Brain (organoid and tissue), 16 donors: ENCODE measurements at places on chromosomes 1 and 21. TPM values are rescaled to one million over a fixed set of nuclear protein-coding genes. Genes with fewer than 3 reads are reported as not detected.

Gene HRNR
- not detected for polyA plus RNA-seq

- DNase-seq = no peak
These were observed 10.8 kb downstream of the COL9A2 start for GRCh38 chr1:40306296-40306695.

- DNase-seq = peak; percentile 58
These were observed 120.0 kb upstream of the RRP15 start for GRCh38 chr1:218164930-218165700.

DNA sequence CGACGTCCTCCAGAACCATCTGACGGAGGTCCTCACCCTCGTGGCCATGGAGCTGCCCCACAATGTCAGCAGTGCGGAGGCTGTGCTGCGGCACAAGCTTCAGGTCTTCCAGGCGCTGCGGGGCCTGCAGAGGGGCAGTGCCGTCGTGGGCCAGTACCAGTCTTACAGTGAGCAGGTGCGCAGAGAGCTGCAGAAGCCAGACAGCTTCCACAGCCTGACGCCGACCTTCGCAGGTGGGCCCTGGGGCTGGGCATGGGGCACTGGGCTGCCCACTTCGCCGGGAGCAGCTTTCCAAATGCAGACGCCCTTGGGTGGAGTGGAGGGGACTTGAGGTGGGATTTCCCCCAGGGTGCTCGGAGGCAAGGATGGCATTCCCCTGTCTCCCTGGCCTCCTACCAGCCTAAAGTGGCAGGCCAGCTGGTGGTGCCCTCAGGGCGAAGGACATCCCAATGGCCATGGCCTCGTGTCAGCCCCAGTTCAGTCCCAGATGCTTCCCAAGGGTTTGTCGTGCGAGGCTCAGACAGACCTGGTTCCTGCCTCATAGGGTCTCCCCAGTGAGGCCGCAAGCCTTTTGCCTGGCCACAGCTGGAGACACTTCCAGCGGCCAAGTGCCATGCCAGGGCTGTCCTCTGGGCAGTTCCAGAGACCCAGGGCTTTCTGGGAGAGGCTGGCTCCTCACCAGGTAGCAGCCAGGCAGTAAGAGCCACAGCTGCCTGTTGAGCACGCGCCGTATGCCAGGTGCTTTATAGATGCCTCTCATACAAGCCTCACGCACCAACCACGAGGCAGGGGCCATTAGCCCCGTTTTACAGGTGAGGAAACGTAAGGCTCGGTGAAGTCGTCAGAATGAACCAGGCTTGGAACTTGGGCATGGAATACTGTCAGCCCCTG lies 27.8 kb downstream of the H6PD start:
- no peak for DNase-seq

- peak; percentile 84 for DNase-seq
These were observed 113.5 kb downstream of the MAP3K21 start for GRCh38 chr1:233440951-233441401.

GRCh38 chr1:83694449-83694848 lies 304.5 kb downstream of the TTLL7 start:
- DNase-seq = no peak
